Coronary artery (tissue), 2 donors: ENCODE measurements at places on chromosomes 2 and 18.
A peak's percentile ranks its signal among the peaks of the same experiment; 100 is the strongest.

DNA sequence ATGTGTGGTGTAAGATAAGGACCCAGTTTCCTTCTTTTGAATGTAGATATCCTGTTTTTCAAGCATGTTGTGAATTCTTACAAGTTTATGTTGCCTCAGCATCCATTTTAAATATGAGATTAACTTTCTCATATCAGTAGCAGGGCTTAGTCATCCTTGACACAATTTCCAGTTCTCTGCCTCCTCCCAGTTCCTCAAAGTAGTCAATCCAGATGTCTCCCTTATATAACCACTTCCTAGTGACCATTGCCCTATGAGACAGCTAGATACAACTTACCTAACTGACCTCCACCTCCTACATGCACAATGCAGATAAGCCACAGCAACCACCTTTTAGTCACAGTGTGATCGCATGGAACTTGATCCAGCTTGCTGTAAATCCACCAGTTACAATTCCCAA lies 269.2 kb upstream of the ZNF521 start:
- DNase-seq: no peak

- DNase-seq: no peak
Measured at GRCh38 chr2:165219481-165219880, 15.6 kb upstream of the SCN3A start.

DNA sequence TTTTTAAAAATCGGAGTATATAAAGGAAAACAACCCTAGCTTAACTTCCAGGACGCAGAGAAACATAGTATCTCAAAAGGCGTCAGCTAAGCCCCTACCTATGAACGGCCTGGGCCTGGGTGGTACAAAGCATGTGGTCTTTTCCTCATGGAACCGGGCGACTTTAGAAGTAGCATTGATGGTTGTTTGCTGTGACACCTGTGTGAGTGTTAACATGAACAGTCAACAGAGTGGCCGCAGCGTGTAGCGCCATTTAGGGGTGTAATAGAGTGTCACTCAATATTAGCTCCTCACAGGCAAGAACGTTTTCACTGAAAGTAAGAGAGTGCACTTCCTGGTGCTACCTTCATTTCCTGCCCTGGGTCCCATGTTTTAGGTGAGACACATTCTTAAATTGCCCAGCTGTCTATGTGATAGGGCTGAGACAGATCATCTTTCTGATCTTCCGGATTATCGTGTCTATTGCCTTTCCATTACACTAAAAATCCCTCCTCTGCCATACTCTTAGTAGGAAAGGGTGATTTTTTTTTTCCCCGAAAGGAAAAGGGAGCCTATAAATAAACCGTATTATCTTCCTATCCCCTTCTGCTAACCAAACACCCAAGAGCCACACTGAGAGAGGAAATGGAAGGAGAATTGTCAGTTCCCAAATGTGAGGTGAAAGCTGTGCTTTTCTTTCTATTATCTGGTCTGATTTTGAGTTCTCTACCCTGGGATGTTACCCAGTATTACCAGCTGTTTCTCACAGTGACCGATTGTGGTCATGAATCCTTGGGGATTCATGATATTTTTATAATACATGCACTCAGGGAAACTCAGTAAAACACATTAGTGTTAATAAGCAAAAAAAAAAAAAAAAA lies 1.3 kb downstream of the GORASP2 start:
- DNase-seq: no peak

GRCh38 chr2:135633582-135633981 lies 102.3 kb downstream of the R3HDM1 start:
- DNase-seq: no peak

DNA sequence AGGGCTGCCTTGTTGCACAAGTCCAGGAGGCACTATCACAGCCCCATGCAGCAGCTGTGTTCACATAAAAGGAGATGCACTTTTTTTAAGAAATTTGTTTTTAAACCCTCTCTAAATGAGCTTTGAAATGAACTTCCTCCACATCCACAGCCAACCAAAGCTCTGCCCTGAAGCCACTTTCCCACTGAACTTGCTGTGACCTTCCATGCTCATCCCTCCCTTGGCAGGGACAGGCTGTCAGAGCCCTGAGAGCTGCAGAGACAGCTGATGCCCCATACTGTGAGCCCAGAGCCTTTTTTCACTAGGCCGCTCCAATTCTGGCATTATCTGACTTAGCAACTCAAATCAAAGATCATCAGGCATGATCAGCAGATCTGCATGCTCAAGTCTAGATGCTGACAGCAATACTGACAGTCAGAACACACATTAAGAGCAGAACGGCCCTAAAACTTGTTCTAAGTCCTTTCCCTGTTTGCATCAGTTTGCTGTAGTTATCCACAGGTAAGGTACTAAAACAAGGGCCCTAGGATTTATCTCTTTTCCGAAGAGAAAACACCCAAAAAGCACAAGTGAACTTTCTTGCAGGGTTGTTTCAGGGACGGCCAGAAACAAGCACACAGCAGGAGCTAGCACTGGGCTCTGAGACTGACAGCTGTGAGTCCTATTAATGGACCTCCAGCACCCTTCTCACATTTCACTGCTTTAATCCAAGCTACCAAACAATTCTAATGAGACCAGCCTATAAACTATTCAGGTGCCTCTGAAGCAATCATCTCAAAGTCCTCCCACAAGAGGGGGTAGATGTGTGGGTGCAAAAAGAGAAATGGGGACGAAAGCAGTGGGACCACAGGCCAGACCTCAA lies 34.9 kb downstream of the RNU4ATAC start:
- DNase-seq: no peak

GRCh38 chr18:74023220-74023619 lies 124.4 kb downstream of the FBXO15 start:
- no peak for DNase-seq

GRCh38 chr2:145593991-145594614 lies 1074.2 kb upstream of the ZEB2 start:
- DNase-seq: no peak

DNA sequence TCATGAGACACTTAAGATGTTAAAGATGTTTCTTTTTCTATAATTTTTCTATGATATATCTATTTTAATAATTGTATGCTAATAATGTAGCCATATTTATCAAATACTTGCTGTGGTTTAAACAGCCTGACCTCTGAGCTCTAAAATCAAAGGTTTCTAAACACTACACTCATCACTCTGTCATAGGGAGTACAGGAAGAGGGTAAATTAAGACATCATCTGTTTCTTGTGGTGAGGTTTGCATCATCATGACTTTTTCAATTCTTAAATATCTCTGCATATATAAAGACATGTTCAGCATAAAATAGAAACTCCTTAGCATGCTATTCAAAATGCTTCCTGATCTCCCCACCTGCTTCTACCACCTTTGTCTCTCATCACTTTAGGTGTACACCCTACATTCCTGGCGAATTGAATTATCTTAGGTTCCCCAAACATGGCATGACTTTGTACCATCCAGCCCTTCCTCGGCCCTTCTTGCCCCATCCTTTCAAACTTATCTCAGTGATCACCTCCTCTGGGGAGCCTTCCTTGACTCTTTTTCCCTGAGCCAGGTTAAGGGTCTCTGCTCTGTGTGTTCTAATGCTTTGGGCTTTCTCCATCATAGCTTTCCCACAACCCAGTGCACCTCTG lies 105.3 kb upstream of the TTN start:
- DNase-seq: no peak

DNA sequence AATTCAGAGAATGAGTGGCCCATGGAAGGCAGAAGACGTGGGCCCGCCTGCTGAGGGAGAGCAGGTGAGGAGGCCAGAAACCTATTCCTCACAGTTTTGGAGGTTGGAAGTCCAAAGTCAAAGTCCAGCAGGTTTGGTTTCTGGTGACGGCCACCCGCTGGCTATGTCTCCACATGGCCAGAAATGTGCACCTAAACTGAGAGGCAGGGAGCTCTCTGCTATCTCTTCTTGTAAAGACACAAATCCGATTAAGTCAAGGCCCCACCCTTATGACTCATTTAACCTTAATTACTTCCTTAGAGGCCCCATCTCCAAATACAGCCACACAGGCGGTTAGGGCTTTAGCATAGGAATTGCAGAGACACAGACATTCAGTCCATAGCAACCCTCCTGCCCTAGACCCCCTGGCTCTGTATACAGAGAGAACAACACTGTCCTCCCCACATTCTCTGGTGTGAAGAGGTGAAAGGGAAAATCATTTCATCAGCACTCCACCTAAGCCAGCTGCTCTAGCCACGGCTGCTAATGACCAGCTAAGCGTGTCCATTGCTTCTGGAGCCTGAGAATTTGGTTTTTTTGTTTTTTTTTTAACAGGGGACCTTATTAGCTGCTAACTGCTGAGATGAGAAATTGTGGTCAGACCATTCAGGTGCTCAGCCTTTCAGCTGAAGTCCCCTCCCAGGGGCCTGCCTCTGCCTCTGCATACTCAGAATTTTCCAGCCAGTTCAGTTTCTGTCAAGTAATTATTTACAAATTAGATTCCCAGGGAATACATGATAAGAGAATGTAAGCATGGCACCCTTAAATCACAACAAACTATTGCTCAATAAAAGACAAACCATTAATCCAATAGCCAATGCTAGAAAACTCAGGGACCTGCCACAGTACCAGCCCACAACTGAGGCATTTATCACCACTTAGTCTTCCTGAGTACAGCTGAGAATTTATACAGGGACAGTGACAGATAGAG lies 368.7 kb upstream of the ID2 start:
- peak; percentile 12 for DNase-seq

DNA sequence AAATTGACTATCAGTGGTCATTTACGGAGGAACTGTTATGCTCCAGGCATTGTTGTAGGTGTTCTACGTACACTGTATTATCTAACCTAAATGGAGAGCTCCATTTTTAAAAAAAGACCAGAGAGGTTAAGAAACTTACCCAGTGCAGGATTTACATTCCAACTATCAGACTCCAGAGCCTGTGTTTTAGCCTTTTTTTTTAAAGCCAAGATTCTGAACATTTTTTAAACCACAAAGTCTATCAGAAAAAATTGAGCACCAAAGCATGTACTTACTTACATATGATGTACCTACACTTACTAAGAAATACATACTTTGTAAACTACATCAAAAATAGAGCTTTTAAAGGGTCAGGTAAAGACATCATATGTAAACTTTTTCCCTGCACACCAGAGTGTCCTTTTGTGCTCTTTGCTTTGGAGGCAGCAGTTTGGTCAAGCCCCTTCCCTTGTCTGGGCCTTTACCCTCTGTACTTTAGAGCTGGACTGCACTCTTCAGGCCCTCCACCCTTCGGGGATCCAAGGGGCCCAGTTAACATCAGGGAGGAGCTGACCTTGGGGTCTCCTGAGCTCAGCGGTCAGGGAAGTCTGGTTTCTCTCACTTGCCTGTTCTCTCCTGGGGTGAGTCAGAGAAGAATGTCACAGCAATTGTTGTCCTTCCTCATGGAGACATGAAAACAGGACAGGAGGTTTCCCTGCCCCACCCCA lies 58.4 kb downstream of the ITGB1BP1 start:
- no peak for DNase-seq

GRCh38 chr2:236899950-236900640 lies 185.6 kb upstream of the COPS8 start:
- no peak for DNase-seq

DNA sequence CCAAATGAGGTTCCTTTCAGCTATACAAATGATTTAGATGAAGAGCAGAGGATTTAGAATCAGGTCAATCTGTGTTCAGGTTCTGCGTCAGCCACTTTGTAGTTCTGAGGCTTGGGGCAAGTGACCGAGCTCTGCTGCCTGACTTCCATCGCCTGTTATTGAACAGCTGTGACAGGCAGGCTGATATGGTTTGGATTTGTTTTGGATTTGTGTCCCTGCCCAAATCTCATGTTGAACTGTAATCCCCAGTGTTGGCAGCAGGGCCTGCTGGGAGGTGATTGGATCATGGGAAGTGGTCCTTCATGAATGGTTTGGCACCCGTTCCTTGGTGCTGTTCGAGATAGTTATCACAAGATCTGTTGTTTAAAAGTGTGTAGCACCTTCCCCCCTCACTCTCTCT lies 18.6 kb downstream of the TYMS start:
- DNase-seq: no peak

- no peak for DNase-seq
Measured at GRCh38 chr2:240878341-240878936, 9.8 kb downstream of the AGXT start.

DNA sequence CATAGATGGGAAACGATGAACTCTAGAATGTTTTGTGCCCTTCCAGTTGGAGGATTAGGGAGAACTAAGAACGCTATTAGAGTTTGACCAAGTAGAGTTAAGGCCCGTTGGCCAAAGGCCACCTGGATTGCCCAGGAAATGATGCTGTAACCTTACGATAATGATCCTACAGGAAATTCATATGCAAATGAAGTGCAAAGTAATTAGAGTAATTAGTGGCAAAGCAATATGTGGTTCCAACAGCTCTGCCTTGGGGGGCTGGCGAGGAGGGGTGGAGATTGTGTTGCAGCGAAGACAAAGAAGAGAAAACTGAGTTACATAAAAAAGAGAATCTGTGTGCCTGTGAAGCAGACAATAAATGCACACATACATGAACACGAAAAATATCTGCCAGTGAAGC lies 61.5 kb upstream of the BOD1L2 start:
- no peak for DNase-seq

GRCh38 chr2:104430852-104431251 lies 423.1 kb upstream of the POU3F3 start:
- no peak for DNase-seq

DNA sequence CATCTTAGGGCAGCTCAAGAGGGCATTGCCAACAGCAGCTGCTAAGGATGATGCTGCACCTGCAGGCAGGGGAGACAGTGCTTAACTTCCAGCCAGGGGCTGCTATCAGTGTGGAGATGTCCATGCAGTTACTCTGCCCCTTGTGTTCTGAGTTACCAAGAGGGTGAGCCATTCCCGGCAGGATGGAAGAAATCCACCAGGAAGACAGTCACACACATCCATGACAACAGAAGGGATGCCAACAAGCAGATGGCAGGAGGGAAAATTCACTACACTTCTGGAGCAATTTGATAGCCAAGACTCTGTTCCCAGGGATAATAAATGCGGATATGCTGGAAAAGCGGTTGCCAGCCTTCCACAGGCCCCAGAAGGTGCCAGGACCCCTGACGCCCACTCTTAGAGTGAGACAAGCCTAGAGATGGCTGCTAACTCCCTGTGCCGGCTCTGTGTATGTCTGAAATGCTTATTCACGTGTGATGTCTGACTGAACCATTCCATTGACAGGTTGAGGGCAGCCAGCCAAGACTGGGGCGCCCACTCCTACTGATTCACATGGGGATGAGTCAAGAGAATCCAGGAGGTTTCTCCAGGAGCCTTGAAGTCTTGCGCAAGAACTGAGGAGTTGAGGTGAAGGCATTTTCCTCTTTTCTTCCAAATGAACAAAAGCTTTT lies 24.5 kb downstream of the LOXHD1 start:
- DNase-seq: peak; percentile 33

DNA sequence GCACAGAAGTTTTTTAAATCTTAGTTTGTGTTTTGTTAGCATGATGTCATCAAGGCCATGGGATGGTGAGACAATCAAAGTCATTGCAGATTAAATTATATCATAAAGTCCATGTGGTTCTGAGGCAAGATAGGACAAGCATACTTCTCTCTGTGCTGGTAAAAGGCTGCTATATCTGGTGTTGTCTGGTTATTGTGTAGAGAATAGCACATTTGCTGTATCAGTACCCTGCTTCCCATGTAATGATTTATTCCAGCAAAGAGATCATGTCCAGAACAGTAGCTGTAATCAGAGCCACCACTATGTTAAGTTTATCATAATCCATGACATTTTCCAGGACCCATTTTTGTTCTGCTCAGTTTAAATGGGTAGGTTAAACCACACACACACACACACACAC lies 123.0 kb downstream of the TTC27 start:
- DNase-seq: no peak
